Globus pallidus (tissue), 1 donor: ENCODE measurements at places on chromosomes 6 and 20.

- DNase-seq = no peak
Observed at GRCh38 chr20:19709635-19710335, 48.3 kb upstream of the RIN2 start.

- DNase-seq = no peak
Observed at GRCh38 chr6:74057326-74057725, 361.3 kb downstream of the CD109 start.

DNA sequence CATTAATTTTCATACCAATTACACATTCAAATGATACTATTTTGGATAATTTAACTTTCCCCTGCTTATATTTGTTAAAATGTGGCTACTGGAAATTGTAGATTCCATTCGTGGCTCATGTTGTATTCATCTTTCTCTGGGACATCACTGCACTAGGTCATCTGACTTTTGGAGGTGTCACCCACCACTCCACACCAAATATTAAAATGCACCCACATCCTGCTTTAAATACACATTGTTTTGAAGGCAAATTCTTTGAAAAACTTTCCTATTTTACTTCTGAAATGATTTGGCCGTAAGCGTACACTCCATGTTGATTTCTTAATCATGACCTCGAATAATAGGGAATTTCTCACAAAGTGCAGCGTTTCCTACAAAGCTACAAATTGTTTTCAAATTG lies 8.7 kb upstream of the RBM38 start:
- no peak for DNase-seq

GRCh38 chr6:159871906-159872305 lies 18.9 kb upstream of the MAS1 start:
- DNase-seq = no peak

DNA sequence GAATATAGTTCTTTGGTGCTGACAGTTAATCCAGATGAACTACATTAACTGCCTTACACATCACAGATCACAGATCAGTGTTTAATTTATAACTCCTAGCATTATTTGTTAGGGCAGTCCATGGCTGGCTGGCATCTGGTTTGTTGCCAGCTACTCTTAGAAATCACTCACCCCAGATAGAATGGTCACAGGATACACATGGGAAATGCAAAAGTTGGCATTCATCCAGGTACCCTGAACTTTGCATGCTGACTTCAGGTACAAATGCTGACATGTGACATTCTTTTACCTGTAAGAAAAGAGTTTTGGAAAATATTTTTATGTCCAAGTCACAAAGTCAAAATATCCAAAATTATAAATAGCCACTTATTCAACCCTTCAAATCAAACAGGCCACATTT lies 20.2 kb downstream of the FBXL4 start:
- DNase-seq = no peak

DNA sequence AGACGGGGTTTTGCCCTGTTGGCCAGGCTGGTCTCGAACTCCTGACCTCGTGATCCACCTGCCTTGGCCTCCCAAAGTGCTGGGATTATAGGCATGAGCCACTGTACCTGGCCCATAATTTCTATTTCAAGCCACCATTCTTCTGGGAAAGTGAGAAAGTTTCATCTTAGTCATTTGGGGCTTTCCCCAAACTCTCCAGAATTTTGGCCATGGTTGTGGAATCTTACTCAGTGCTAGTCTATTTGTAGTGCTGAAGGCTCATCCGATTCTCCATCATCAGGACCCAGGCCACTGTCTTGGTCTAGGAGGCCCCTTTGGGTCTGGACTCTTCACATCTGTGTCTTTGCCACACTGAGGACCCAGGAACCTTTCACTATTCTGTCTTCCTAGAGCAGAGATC lies 164.9 kb downstream of the EYA2 start:
- no peak for DNase-seq

DNA sequence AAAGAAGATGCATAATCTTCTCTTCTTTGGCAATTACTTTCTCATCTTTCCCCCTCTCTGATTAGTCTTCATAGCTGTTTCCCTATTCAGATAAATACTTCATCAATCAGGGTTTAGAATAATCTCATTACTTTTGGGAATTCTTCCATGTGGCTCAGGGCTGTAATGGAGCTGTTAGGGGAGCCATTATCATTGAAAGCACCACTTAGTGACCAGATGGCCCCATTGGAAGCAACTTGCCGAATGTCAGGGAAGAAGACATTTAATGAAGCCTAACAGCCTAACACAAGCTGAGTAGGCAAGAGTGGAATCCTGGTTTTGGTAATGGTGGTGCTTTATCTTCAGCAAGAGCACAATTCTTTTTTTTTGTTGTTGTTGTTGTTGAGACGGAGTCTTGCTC lies 45.0 kb downstream of the TIAM2 start:
- no peak for DNase-seq

- DNase-seq = no peak
Observed at GRCh38 chr6:31624070-31624469, 3.6 kb downstream of the PRRC2A start.

DNA sequence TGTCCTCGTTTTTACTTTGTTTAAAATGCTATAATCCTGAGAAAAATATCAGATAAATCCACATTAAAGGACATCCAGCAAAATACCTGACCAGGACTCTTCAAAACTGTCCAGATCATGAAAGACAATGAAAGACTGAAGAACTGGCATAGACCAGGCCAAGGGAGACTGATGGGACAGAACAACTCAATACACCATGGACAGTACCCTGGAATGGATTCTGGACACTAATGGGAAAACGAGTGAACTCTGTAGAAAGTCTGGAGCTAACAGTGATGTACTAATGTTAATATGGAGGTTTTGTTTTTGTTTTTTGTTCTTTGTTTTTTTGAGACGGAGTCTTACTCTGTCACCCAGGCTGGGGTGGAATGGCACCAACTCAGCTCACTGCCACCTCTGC lies 461.4 kb downstream of the CD83 start:
- no peak for DNase-seq

DNA sequence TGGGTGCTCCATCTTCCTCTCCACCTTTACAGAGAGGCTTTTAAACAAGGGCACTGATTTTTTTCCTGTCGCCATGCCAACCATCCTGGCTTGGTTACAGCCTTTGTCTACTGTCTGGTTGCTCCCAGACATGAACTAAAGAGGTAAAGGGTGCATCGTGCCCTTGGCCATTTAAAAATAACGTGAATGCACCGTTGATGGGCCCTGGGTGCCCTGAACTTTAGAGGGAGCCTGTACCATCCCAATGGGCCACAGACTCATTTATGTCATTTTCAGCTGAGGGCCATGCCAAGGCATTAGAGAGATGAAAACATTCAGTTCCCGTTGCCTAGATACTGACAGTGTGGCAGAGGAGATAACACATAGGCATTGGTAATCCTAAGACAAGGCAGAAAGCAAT lies 23.3 kb downstream of the TMC2 start:
- peak; percentile 60 for DNase-seq

- no peak for DNase-seq
Observed at GRCh38 chr6:115592025-115592424, 468.7 kb downstream of the FRK start.

DNA sequence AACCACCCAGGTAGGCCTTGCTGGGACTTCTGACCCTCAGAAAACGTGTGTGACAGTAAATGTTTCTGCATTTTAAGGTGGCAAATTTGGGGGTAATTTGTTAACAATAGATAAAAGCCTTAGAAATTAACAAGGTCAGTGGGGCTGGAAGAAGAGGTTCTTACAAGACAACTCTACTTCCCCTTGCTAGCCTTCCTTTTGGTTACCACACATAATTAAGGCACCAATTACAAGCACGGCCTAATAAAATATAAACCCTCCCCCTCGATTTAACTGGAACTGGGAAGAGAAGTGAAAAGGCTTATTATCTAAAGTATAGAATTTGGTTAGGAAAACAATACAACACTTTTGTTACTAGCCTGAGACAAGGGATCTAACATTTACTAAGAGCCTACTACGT lies 38.8 kb downstream of the ELOVL5 start:
- no peak for DNase-seq

GRCh38 chr6:107116328-107116892 lies 1.1 kb upstream of the BEND3 start:
- DNase-seq = no peak

DNA sequence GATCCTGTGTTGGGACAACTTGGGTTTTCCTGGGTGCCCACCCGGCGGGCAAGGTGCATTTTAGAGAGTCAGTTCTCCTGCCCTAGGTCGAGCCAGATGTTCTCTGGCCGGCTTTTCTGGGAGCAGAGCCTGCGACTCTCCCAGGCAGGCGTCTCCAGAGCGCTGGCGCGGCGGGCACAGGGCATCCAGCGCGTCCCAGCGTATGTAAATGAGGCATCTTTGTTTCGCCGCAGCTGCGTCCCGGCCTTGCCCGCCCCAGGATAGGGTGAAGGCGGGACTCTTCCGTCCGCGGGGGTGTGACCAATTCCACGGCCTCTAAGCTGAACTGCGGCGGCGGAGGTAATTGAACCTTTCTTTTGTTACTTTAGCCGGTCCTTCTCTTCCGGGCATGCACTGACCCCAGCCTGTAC lies 9.1 kb downstream of the GRIK2 start:
- no peak for DNase-seq

GRCh38 chr6:40627316-40627715 lies 40.2 kb upstream of the LRFN2 start:
- DNase-seq = no peak

DNA sequence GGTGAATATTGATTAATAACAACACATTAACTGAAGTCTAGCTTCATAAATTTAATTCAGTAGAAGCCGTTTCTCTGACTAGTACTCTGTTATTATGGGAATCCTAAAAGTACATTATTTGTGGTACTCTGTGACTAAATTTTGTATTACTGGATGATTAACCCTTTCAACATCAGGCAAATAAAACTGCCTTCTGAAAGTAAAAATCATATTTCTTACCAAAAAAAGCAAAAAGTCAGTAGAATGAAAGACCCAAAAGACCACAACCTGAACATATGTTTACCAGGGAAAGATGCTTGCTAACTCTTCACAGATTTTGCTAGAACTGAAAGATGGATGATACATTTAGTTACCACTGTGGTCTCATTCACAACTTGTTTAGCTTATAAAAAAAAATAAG lies 73.2 kb downstream of the AHI1 start:
- DNase-seq = no peak

DNA sequence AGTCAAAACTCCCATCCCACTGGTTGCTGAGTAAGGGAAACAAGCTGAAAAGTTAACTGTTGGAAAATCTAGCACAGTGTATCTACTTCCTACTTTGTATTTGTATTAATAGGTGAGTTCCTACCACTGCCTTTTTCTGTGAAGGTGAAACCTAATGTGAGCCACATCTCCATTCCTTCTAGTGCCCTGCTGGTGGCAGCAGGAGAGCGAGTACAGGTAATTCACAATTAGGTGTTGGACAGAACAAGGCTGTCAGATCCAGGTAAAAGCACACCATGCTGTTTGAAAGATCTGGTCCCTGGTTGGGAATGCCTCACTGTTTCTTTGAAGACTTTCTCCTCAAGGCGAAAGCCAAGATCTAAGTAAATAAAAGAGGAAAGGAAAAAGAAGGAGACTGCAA lies 528.4 kb downstream of the PKHD1 start:
- no peak for DNase-seq

DNA sequence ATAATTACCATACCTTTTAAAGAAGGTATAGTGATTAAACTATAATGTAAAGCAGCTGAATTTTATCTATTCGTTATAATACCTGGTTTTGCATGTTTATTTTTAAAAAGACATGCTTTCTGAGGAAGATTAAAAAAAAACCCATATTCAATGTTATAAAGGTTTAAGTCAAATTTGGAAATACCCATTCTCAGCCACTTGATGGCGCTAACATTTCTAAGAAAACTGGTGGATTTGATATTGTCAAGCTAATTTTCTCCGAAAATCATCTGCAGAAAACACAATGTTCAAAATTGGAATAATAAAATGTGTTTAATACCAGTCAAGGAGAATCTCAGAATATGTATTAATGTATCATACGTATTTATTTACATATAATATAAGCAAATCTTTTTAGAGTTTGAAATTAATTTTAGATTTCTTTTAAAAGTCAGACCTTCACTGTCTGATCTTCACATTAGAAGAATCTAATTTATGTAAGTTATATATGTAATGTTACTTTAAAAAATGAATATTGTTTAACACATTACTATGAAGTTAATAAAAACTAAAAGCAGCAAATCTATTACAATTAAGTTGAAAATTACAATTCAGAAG lies 35.0 kb downstream of the SHPRH start:
- DNase-seq = peak; percentile 19

DNA sequence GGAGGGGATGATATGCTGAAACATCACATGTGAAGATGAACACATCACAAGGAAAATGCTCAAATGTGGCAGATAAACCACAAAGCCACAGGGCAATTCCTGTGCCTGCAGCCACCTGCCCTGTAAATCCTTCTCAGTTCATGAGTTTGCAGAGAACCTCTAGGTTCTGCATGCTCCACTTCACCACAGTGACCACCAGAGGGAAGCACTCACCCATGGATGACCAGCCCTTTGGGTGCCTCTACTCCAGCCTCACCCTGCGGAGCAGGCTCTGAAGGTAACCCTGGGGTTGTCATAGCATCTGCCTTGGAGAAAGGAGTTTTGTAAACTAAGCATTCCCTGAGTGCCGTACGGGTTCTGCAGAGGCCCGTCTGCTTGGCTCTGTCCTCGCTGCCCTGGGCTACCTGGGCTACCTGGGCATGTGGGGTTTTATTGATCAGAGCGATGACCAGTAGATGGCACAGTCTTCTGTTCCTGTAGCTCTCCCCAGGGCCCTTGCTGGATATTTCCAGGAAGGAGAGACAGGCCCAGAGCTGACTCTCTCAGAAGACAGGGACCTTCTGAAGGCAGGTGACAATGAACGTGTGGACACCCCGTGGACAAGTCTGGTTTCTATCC lies 31.7 kb upstream of the CST1 start:
- peak; percentile 1 for DNase-seq

DNA sequence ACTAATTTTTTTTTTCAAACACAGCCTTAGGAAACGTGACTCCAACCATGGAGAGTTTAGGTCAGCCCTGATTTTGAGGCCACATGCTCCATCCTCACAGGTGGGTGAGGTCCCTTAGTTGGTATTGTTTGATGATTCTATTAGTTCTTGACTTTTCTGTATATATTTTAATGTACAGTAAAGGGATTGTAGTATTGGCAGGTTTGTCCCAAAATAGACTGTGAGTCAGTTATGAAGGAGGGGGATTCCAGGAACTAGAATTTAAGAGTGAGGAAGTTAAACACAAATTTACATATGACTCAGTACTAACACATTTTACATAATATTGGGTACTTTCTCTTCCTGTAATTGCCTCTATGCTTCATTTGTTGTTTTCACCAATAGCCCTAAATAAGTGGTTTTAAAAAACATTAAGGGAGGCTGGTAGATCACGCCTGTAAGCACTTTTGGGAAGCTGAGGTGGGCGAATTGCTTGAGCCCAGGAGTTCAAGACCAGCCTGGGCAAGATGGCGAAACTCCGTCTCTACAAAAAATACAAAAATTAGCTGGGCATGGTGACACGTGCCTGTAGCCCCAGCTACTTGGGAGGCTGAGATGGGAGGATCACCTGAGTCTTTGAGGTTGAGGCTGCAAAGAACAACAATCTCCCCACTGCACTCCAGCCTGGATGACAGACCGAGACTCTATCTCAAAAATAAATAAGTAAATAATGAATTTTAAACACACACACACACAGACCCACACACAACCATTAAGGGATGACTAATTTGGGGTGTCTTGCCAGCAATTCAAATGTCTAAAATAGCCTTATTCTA lies 81.8 kb downstream of the SGK1 start:
- DNase-seq = no peak
